ENCODE measurements at places on chromosomes 5 and 9.

DNA sequence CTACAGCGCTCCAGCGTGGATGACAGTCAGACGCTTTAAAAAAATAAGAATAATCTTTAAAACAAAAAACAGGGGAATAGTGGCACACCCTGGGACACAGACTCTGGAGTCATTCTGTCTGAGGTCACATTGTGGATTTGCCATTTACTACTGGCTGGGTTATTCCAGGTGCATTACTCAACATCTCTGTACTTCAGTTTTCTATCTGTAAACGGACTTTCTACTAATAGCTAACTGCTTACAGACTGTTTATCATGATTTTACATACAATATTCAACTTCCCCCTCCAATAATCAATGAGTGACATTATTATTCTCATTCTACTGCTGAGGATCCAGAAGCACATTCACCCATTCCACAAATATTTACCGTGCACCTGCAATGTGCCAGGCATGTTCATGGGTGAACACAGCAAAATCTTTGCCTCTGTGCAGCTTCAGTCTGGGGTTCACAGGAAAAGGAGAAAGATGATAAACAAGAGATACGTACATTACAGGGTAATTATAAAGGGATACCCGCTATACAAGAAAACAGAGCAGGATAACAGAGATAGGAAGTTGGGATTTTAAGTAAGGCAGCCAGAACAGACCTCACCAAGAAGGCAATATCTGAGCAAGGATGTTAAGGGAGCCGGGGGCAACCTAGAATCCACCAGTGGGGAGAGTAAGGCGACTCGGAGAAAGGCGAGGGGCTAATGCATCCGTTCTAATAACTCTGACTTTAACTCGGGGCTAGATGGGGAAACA, 984 bp upstream of the RAD23B start:
- DNase-seq: no peak

GRCh38 chr9:121333950-121334773, 35.9 kb downstream of the STOM start:
- no peak for DNase-seq

GRCh38 chr5:35158622-35159369, 71.5 kb downstream of the PRLR start:
- no peak for DNase-seq

GRCh38 chr9:38689678-38690077, 30.3 kb downstream of the FAM240B start:
- peak; percentile 40 for DNase-seq

GRCh38 chr5:402615-403359, 40.2 kb upstream of the EXOC3 start:
- DNase-seq: no peak

DNA sequence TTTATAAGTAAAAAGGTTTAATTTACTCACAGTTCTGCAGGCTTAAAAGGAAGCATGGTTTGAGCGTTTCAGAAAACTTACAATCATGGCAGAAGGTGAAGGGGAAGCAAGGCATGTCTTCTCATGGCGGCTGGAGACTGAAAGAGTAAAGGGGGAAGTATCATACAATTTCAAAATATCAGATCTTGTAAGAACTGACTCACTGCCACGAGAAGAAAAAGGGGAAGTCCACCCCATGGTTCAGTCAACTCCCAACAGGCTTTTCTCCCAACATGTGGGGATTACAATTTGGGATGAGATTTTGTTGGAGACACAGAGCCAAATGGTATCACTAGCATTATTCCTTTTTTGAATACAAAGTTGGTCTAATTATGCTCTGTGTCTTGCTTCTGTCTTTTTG, 627.9 kb upstream of the ST8SIA4 start:
- no peak for DNase-seq
